ENCODE measurements at places on chromosomes 7 and 10.

DNA sequence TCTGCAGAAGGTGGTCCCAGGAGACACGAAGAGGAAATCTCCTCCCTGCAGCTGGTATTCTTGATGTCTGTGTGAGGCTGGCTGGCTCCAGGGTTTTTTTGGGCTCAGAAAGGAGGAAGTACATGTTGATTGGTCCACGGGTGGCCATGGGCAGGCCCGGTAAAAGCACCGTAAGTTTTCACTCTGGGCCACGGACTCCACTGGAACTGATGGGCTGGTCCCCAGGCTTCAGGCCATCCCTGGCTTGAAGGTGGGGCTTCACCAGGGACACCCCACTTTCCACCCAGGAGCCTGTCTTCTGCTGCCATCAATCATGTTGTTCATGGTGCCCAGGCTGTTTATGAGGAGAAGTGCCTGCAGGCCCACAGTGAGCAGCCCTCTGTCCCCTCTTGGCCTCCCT, 736.8 kb downstream of the PCDH15 start:
- no peak for DNase-seq

- DNase-seq = no peak
Observed at GRCh38 chr10:78502210-78502936, 468.7 kb downstream of the RPS24 start.

GRCh38 chr10:106576534-106576933, 588.0 kb downstream of the SORCS1 start:
- no peak for DNase-seq

DNA sequence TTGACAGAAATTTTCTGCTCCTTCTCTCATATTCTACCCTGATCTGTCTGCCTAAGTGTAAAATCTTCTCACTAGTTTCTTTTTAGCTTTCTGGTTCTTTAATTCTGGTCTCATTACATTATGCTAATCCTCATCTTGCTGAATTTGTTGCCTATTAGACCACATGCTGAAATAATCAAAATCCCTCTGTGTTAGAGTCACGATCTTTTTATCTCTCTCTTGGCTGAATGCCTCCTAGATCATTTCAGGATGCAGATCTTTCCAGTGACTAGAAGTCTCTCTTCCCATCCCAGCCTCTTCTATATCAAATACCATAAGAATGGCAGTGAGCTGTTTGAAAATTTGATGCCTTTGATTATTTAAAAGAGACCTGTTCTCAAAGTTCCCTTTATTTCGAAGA, 661.9 kb downstream of the SORCS1 start:
- DNase-seq = no peak

DNA sequence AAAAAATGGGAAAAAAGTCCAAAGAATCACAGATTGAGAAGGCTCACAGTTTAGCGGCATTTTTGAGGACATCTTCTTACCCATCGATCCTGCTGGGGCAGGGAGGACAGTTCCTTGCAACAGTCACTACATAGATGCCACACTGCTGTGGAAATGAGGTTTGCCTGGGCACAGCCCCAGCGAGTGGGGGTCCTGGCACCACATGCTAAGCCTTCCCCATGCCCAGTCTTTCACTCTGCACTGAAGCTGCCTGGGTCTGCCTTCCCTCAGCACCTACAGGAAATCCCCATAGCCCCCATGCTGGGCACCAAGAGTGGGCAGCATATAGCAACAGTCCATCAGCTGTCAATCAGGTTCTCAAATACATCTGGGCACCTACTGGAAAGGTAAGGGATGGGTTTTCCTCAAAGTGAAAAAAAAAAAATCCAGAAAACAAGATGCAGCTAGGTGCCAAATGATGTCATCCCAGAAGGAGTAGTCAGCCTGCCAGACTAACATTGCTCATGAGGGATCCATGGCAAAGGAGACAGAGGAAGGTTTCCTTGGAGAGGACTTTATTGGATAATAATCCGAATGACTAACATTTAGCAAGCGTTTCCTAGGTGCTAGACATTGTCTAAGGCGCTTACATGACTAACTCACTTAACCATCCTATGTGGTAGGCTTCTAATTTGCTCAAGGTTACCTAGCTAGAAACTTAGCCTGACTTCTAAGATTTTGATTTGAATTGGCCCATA, 125.7 kb upstream of the CXCL12 start:
- no peak for DNase-seq

- no peak for DNase-seq
Observed at GRCh38 chr7:100208911-100209408, 10.8 kb upstream of the PVRIG start.

DNA sequence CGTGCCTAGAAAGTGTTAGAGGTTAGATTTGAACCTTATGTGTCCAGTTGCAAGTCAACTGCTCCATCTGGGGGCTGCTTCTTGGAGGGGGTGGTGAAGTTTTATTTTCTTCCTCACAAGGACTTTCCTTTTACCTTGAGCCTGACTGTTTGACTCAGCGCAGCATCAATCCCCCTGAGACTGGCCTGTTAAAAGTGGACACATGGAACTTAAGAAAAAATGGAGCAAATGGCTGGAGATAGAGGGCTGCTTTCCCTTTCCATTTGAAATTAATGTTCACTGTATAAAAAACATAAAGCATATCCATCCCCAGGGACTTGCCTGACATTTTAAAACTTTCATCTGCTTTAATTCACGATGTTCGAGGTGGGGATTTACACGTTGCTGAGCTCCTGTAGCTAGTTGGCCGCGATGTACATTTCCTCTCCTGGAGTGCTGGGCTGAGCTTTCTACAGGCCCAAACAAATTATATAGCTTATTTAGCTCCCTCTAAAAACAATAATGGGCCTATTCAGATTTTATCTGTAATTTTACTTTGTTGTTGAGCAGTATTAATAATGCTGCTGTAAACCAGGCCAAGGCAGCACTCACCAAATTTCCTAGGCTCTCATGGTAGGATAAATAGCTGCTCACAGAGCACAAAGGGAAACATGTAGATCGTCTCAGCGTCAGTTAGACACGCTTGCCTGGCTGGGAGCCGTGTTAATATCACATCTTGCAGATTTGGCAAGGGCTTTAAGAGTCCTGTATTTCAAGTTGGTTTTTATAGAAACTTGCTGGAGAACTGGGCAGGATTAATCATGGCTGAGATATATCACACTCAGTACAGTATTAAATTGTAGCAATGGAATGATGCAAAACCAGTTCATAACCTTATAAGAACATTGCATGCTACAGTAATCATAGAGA, 251.5 kb downstream of the LRMDA start:
- no peak for DNase-seq

DNA sequence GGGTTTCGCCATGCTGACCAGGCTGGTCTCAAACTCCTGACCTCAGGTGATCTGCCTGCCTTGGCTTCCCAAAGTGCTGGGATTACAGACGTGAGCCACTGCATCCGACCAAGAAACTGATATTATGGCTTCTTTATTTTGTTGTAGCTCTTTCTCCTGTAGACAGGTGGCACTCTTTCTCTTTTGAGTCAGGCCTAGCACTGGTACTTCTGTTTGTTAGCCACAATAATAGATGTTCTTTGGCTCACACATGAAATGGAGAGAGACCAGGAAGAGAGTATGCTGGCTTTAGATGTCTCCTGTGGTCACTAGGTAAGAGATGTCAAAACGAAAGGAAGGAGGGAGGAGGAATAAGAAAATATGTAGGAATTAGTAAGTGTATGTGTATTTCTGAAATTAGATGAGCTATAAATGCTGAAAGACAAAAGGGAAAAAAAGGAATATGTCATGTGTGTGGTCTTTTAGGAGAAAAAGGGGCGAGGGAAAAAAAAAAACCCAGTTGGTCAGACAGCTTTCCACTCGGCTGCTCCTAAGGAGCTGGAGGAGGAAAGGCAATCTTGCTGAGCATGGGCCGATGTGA, 78.7 kb downstream of the CLEC2L start:
- DNase-seq = no peak

- no peak for DNase-seq
Observed at GRCh38 chr7:43771128-43771527, 12.6 kb downstream of the BLVRA start.

DNA sequence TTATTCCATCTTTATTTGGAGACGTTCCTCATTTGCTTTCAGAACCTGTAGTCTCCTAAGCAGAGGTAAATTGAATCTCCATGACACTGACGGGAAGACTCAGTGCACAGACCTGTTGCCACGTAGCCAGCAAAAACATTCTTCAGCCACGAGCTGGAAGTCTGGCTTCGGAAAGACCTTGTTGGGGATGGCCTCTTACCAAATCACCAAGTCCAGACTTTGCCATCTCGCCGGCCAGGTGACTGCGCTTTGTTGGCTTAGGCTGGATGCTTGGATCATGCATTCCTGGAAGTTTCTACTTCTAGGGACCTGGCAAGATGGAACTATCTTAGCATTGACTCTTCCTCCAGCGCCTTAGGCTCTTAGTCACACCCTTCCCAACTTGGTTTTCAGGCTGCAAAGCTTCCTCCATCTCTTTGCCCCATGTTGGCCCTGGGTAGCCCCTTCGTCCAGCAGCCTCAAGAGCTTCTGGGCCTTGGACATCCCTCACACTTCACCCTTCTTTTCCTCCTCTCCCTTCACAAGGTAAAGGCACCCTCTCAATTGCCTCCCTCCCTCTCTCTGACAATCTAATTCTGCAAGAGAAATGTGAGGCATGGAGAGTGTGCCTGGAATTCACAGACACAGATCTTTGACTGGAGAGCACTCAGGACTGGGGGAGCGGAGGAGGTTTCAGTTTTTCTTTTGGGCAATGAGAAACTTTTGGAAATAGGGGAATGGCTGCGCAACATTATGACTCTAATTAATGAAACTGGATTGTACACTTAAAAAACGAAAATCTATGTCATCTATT, 451.9 kb upstream of the MKI67 start:
- DNase-seq = no peak

DNA sequence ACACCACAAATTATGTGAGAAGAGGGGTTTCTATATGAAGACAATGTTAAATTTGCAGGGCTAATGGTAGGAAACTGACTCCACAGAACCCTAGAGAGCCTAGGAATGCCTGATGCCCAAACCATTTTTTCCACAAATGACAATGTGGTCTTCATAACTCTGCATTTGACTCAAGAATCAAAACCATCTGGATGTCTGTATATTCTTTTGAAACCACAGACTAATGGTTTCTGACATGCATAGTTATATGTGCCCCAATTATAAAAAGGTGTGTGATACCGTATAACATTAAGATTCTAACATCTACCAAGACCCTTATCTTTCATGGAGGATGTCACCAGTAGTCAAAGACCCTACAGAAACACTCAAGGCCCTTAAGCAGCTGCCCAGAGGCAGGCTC, 20.3 kb downstream of the SEC61G start:
- DNase-seq = no peak

DNA sequence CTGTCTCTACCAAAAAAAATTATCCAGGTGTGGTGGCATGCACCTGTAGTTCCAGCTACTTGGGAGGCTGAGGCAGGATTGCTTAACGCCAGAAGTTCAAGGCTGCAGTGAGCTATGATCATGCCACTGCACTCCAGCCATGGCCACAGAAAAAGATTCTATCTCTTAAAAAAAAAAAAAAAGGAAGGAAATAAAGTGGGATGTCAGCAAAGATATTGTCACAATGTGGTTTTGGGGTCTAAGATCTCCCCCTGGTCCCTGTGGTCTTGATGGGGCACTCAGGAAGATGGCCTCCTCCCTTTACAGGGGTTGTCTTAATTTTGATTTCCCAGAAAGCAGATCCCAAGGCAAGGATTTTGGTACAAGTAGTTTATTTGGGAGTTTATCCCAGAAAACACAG, 7.4 kb upstream of the KAZALD1 start:
- no peak for DNase-seq

GRCh38 chr10:77825965-77826364, 100.6 kb downstream of the DLG5 start:
- no peak for DNase-seq

GRCh38 chr7:123975084-123975483, 50.0 kb downstream of the SPAM1 start:
- DNase-seq = no peak

DNA sequence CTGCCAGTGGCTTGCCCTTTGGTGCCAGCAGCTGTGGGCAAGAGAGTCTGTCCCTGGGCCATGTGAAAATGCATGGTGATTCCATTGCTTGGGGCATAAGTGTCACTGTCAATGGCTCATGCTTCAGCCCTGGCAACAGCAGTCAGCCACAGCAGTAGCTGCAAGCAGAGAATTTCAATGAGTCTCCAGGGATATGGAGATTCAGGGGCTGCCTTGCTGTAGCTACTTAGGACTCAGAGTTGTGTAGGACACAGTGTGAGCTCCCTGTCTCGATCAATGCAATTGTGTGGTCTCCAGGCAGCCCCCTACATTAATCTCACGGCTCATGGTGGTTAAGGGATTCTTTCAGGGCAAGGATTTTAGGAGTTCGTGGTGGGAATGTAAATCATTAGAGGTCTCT, 126.3 kb upstream of the STARD3NL start:
- DNase-seq = no peak

All from glomerular endothelial cell (primary cell).